Dermis blood vessel endothelial cell (primary cell): ENCODE measurements at places on chromosomes 2 and 18.

DNA sequence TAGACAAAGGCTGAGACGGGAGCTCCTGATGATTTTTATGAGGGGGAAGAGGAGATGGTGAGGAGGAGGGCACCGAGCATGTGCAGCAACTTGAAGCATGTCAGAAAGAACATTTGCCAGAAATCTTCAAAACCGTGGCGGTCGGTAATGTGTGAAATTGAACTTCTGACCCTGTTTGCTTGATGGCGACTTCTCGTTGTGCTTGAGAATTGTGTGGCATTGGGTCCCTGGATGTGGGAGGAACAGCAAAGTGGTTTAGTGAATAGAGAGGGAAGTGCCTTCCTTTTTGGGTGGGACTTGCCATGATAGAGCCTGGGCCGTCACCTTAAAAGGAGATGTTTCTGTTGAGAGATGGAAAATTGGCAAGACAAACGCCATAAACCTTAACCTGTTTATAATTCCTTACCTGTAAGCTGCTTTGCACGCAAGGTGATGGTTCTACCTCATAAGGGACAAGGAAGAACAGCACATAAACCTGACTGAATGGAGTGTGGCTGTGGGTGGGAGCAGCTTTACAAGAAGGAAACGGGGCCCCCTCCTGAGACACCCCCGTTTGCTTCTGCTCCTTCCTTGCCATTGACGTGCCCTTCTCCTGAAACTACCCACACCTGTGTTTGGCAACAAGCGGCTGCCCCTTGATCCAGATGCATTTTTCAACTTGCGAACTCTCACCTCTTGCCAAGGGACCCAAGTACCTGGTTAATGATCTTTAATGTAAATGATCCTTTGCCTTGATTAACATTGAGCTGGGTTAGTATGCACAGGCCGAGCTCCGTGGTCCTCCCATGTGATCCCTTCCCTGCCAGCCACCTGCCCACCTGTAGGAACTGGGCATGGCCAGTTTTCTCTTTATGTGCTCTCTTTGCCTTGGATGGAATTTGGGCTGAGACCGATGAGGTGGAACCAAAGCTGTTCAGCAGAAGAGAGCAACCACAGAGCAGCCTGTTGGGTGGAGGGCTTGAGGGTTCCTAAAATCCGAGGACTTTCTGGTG is 153.2 kb downstream of the NEDD4L start:
- no peak for DNase-seq

GRCh38 chr2:16331772-16332171 is 333.9 kb downstream of the CYRIA start:
- no peak for DNase-seq

GRCh38 chr2:226979004-226979403 is 143.2 kb downstream of the RHBDD1 start:
- no peak for DNase-seq

- DNase-seq, result peak; percentile 76
These were observed 99.5 kb upstream of the ITGB6 start for GRCh38 chr2:160299540-160299939.

GRCh38 chr2:241695651-241696050 is 6.2 kb upstream of the ING5 start:
- no peak for DNase-seq

- DNase-seq, result peak; percentile 41
These were observed 48.8 kb downstream of the ANKRD44 start for GRCh38 chr2:197261808-197262226.

DNA sequence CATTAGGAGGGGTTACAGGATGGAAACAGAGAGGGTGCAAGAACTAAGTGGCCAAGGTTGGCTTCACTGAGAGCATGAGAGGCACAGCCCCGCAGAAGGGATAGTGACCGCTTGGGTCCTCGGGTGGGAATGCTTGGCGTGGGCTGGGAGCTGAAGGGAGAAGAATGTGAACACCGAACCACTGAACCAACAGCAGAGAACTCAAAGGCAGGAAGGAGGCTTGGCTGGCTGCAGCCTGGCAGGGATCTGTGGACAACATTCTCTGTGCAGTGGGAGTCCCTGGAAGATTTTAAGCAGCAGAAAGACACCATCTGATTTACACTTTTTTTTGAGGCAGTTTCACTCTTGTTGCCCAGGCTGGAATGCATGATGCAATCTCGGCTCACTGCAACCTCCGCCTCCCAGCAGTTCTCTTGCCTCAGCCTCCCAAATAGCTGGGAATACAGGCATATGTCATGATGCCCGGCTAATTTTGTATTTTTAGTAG is 33.9 kb downstream of the SOWAHC start:
- no peak for DNase-seq

DNA sequence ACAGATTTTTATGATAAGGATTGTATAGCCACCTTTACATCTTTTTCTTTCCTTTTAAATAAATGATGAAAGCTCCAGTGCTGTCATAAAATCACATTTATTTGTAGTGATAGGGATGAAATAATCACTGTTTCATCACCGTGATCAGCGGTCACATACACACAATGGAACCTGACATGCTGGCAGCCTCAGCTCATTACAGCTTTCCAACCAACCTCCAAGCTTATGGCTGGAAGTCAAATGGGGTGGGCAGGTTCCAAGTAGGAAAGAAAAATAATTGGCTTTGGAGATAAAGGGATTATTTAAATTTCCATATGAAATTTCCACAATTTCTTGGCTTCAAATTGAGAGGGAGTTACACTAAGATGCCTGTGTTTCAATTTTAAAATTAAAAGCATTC is 251.3 kb downstream of the PLCL1 start:
- no peak for DNase-seq

- DNase-seq, result peak; percentile 88
These were observed 24.7 kb upstream of the PNPT1 start for GRCh38 chr2:55718165-55719008.

- DNase-seq, result peak; percentile 57
These were observed 399.0 kb upstream of the HNRNPA3 start for GRCh38 chr2:176813621-176814049.

DNA sequence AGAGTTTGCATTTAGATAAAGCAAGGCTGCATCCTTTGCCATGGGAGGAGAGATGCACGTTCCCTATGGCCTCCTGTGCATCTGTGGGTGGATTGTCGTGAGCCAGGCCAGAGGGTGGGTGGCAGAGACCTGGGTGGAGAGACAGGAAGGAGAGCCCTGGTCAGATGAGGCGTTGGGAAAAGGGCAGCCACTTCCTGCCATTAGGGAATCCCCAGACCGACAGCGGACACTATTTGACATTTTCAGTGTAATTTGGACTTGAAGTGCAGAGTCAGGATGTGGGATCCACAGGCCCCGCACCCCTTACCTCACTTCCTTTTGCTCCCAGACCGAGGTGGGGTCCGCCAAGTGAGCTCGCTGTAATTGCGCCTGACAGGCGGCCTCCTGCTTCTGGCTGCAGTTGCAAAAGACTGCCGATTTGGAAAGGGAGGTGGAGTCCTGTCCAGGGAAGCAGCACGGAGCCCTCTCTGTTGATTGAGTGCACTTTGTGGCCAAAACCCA is 150.0 kb downstream of the DYSF start:
- peak; percentile 31 for DNase-seq

DNA sequence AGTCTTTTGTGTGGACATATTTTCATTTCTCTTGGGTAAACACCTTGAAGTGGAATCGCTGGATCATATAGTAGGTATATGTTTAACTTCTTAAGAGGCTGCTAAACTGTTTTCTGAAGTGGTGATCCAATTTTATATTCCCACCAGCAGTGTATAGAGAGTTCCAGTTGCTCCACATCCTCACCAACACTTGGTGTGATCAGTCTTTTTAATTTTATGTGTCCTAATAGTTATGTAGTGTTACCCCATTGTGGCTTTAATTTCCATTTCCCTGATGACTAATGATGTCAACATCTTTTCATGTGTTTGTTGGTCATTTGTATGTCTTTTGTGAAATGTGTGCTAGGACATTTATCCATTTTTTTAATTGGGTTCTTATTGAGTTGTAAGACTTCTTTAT is 56.9 kb downstream of the DGKD start:
- no peak for DNase-seq

DNA sequence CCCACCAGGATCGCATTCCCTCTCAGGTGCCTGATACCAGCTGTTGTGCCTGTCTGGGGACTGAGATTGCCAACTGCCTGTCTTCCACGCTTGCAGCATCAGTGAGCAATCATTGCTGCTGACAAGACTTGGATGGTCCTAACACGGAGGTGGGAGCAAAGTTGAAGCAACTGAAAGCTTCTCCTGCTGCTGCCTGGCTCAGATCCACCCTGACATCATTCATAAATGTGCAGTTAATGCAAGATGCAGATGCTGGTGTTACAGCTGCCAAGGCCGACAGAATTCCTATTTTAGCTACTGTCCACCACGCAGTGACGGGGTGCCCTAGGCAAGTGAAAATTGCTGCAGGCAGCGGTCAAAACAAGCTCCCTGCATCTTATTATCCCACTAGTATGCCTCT is 131.4 kb downstream of the VWC2L start:
- DNase-seq, result no peak

GRCh38 chr2:98479371-98479770 is 34.7 kb downstream of the INPP4A start:
- DNase-seq, result no peak

- DNase-seq, result no peak
These were observed 19.9 kb upstream of the NEDD4L start for GRCh38 chr18:58024139-58024538.

- DNase-seq, result no peak
These were observed 409.1 kb downstream of the CPS1 start for GRCh38 chr2:210965472-210965871.

GRCh38 chr2:238614376-238614775 is 187.6 kb downstream of the ASB1 start:
- no peak for DNase-seq

DNA sequence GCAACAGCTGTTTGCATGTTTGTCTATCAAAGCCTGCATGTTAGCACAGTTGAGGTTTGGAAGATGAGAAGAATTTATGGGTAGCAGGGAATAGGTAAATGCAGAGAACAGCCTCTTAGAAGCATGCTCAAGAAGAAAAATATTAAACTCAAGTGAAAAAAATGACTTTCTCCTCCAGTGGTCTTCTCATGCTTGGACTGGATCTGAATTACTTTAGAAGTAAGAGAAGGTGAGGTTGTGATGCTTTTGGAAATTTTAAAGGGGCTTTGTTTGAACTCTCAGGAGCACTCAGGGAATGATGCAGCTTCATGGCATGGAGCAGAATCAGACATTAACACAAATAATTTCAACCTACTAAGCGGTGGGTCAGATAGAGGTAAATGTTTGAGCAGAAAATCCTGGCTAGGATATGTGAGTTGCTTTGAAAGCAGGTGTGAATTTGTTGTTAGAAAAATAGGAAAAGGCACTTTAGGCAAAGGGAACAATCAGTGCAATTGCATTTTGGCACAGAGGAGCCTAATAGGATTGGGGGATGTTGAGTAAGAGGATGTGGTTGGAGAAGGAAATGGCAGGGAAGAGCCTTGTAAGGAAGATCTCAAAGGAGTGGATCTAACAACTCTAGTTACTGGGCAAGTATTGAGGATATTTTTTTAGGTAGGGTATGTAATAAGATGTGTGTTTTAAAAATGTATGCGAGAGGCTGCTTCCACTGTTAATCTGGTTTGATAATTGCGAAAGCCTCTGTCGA is 76.3 kb downstream of the DDX1 start:
- DNase-seq, result peak; percentile 59

DNA sequence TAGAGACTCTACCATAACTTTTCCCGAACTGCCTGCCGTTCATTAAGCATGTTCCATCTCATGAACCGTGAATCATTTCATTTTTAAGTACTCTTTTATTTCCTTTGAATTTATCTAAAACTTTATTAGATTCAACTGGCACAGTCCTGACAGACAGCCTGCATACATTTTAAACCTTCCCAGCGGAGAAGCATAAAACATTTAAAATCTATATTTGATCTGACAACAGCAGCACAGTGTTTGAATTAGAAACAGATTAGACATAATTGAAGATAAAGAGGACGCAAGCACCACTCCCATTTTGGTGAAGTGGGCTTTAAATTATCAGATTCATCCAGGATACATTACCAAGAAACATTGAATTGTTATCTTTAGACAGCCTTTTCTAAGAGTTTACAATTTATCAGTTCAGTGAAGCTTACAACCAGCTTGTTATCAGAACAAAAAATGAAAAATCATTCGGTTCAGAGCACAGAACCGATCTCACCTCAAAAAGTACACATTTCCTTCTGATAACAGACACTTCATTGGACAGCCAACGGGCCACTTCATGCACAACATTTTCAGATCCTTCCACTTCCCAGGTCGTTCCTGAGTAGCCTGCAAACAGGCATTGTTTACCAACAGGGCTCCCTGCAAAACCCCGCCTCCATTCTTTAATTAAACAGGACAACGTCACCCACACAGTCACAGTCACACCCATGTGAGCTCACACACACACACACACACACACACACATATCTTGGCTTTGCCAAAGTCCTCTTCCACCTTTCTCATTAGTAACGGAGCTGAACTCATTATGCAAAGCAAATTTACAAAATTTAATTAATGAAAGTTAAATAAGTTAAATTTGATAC is 171.2 kb downstream of the SP3 start:
- DNase-seq, result no peak

GRCh38 chr2:177331466-177331997 is 61.0 kb upstream of the AGPS start:
- DNase-seq, result no peak

- DNase-seq, result no peak
These were observed 68.1 kb downstream of the SDC1 start for GRCh38 chr2:20156836-20157192.

- DNase-seq, result no peak
These were observed 74.0 kb upstream of the PELI1 start for GRCh38 chr2:64218137-64218802.

GRCh38 chr18:1078301-1078700 is 173.6 kb downstream of the ADCYAP1 start:
- no peak for DNase-seq

DNA sequence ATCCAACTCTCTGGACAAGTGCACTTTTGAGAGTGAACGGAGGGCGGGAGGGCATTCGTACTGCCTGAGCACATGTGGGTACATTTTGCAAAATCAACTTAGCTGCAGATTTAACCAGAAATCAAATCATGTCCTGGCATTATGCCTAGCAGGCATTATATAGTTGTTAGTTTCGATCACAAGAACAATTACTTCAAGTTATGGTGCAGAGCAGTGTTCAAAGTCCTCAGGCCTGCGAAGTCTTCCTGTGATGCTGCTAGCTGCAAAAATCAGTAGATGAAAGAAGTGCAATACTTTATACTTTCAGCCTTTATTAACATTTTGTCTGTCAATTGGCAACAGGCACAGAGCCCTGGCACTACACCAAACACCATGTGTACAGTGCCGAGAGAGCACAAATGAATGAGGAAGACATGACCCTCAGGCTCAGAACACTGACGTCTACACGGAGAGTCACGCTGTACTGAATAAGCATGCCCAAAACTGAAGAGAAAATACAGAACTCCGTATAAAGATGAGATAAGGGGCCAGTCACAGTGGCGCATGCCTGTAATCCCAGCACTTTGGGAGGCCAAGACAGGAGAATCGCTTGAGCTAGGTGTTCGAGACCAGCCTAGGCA is 92.1 kb upstream of the CREB1 start:
- no peak for DNase-seq

- no peak for DNase-seq
These were observed 548.6 kb upstream of the HS6ST1 start for GRCh38 chr2:128867311-128867710.

- no peak for DNase-seq
These were observed 286.2 kb upstream of the TRIB2 start for GRCh38 chr2:12430407-12431133.
